Activated T-helper 9 cell treated with anti-CD3 and anti-CD28 coated beads, Interleukin-2, amount 50 U/mL, for 16 hours (primary cell): ENCODE measurements at places on chromosomes 3 and 15.
A peak's percentile ranks its signal among the peaks of the same experiment; 100 is the strongest.

- peak; percentile 40 for DNase-seq
These were observed 31.8 kb upstream of the ZNF774 start for GRCh38 chr15:90320062-90320884.

DNA sequence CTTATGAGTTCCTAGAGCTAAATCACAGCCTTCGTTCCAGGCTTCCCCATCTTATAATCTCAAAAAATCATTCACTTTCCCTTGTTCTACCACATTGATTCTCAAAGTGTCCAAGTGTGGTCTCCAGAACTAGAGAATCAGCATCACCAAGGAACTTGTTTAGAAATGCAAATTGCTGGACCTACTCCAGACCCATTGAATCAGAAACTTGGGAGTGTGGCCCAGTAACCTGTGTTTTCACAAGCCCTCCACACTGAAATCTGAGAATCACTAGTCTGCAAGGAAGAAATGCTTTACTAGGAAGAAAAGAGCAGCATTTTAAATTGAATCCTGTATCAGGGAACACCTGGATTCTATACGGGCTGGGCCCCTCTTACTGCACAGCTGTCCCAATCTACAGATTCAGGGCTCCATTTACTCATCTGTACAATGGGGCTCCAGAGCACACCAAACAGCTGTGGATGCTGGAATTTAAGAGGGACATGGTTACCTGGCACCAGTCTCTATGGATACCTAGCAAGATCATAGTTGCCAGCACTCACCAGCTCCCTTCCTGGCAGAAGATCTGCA, 3.9 kb downstream of the MEGF11 start:
- no peak for DNase-seq

- no peak for DNase-seq
These were observed 6.2 kb downstream of the GRK7 start for GRCh38 chr3:141769221-141769894.

- DNase-seq, result no peak
These were observed 11.9 kb upstream of the FMN1 start for GRCh38 chr15:33206366-33206765.

DNA sequence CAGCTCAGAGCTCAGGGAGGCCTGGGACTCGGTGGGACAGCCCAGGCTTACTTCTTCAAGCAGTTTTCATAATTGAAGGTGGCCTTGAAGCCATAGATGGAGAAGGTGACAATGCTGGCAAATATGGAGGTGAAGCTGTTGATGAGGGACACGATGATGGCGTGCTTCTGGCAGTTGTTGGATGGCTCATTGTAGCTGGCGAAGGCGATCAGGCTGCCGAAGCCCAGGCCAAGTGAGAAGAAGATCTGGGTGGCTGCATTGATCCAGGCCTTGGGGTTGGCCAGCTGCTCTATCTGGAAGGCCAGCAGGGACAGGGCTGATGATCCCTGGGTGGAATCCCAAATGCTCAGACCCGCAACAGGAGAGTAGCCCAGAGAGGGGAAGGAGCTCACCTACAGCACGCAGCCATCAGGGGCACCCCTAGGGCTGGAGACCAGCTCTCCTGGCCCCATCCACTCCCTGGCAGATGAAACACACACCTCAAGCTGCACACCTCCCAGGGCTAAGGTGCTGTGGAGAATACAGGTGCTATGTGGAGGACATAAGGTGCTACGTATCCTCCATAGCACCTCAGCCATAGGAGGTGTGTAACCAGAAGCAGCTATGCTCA, 25.1 kb downstream of the SLC6A20 start:
- DNase-seq, result no peak

- no peak for DNase-seq
These were observed 257.1 kb downstream of the TUSC7 start for GRCh38 chr3:116966649-116967048.

- no peak for DNase-seq
These were observed 115.2 kb downstream of the GABRG3 start for GRCh38 chr15:27086149-27086548.

DNA sequence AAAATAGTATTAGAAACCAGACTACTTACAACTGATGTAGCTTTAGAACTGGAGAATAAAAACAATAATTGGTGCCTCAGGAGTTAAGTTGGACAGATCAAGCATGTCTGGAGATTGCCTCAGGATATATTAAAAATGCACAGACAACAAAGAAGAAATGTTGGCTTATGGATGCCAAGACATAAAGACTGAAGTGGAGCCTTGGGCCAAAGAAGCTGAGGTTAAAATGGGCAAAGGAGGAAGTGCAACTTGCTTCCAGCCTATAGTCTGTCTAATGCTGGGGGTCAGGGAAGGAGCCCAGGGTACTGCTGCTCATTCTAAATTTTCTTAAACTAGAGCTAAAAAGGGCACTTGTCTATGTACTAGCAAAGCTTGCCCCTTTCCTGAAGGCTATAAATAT, 77.5 kb downstream of the ESYT3 start:
- DNase-seq, result no peak

GRCh38 chr3:149895339-149895738, 75.4 kb downstream of the PFN2 start:
- no peak for DNase-seq

DNA sequence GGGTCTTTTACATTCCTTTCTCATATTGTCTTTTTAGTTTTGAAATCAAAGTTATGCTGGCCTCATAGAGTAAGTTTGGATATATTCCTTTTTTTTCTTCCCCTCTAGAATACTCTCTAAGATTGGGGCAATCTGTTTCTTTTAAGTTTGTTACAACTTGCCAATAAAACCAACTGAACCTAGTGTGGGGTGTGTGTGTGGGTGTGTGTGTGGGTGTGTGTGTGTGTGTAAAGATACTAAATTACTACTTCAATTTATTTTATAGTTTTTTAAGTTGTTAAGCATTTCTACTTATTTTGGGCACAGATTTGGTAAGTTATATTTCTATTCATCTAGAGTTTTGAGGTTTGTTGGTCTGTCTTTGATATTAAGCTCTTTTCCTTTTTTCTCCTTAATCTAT, 198.2 kb upstream of the TMC3 start:
- no peak for DNase-seq

GRCh38 chr3:11933529-11933928, 70.7 kb upstream of the SYN2 start:
- DNase-seq, result no peak

DNA sequence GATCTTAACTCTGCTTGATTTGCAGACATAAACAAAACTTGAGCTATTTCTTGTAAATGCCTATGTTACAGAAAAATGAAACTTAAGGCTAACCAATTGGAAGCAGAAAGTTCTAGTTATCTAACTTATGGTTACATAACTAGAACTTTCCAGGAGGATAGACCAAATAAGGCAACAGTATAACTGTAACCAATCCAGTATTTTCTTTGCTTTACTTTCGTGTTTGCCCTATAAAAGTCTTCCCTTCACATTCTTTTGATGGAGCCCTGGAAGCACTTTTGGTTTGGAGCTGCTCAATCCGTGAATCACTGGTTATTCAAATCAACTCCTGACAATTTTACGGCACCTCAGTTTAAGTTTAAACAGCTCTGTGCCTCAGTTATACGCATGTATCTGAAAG, 164.6 kb downstream of the SUCLG2 start:
- DNase-seq, result no peak

- peak; percentile 48 for DNase-seq
These were observed 67.2 kb downstream of the CACNA2D2 start for GRCh38 chr3:50436114-50436674.

GRCh38 chr3:150588027-150588830, 14.9 kb upstream of the SELENOT start:
- DNase-seq, result no peak

DNA sequence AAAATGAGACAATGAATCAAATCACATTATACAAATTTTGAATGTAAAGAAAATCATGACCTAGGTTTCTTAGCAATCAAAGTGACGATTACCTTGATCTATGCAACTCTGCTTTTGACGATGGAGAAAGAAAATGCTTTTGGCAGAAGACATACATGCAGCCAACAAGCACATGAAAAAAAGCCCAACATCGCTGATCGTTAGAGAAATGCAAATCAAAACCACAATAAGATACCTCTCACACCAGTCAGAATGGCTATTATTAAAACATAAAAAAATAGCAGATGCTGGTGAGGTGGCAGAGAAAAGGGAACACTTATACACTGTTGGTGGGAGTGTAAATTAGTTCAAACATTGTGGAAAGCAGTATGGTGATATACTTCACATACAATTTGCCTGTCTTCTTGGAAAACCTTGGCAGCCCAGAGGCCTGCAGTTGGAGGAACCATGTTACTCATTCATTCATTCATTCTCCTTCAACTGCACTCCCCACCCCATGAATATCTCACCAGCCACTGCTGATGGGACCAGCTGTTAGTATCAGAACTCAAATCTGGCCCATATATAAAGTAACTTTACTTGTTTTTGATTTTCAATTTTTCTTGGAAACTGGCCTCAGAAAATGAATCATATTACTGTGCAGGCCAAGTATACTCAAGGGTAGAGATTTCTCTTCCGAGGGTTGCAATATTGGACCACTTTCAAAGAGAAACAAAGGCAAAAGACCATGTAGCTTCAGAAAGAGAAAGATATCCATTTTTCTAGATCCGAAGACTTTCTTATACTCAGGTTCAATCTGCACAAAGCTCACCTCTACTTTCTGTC, 358.6 kb upstream of the ARHGEF26 start:
- DNase-seq, result no peak

GRCh38 chr15:47885920-47886319, 168.6 kb downstream of the SEMA6D start:
- no peak for DNase-seq

GRCh38 chr3:117407317-117407716, 697.7 kb downstream of the TUSC7 start:
- DNase-seq, result no peak

DNA sequence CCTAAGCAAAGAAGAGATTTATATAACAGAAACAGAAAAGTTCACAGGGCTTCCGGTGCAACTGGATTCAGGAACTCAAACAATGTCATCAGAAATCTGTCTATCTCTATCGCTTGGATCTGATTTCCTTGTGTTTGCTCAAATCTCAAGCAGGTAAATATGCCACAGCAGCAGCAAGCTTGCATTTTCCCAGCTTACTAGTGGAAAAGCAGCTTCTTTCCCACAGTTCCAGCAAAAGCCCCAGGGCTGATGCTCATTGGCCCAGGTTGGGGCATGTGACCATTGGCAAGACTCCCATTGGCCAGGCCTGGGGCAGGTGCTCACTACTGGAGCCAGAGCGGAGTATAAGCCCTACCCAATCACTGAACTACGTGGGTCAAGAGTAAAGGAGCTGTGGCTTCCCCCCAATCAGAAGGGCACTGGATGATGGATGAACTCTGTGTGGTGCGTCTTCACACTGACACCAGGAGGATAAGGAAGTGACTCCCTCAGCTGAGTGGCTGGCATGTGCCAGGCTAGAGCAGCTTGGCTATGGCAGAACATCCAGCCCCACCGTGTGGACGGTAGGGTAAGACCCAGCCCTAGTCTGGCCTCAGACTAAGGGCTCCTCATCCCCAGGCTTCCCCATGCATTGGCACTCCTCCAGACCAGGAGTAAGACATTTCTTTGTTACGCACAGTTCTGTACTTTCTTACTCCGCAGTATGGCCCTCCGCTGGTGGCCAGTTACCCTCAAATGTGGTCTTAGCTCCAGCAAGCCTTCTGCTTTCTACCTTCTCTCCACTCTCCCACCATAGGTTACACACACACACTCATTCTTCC, 13.1 kb upstream of the VIPR1 start:
- no peak for DNase-seq

DNA sequence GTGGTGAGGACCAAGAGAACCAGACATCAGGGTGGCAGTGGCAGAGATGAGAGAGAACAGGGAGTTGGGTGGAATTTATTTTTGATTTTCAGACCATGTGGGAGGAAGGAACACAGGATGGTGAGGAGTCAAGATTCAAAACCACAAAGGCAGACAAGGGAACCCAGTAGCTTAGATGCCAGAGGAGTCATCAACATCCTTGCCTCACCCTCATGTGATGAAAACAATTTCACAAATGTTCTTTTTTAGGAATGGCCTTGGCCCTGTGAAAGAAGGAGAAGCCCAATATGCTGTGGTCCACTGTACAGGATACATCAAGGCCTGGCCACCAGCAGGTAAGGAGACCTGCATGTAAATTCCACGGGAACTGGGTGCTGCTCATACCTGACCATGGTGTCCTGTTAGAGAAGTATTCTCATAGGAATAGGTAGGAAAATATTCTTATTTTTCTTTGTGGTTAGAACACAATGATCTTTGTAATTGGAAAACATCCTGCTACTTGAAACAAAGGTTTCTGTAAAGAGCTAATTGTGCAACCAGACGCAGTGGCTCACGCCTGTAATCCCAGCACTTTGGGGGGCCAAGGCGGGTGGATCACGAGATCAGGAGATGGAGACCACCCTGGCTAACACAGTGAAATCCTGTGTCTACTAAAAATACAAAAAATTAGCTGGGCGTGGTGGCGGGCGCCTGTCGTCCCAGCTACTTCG, 110.0 kb downstream of the ARNT2 start:
- DNase-seq, result no peak

DNA sequence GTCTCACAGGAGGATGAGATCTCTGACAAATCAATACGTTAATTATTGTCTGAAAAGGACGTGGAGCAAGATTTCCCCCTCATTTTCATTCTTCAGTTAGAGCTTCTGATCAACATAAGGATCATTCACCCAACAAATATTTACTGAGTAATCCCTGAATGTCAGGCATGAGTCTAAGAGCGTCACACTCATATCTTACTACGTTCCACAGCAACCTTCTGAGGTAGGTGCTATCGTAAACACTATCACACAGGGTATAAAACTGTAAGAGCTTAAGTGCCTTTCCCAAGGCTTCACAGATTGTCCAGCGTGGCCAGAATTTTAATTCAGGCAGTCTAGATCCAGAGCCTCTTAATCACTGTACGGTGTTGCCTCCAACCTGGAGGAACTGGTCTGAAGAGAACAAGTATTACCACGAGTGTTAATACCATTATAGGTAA, 10.6 kb upstream of the TM4SF1 start:
- no peak for DNase-seq

- no peak for DNase-seq
These were observed 657.1 kb downstream of the GRM7 start for GRCh38 chr3:7518026-7518425.

GRCh38 chr3:7504886-7505775, 644.2 kb downstream of the GRM7 start:
- no peak for DNase-seq

DNA sequence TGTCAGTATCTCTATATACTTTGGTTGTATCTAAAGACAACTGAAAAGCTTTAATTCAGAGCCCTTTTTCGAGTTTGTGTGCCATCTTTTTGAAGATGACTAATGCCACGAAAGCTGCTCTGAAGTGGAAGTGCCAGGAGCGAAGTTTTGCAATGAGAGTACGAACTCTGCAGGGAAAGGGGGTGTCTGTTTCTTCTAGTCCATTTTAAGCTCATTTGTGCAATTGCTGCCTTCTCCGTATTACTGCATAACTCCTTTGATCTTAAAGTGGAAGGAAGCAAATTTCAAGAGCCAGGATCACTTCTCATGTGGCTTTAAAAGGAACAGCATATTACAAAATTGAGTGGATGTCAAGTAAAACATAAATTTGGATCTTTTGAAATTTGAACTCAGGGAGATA, 245.3 kb downstream of the FEZF2 start:
- DNase-seq, result no peak

GRCh38 chr3:169497567-169498257, 165.8 kb downstream of the MECOM start:
- DNase-seq, result no peak

- no peak for DNase-seq
These were observed 15.6 kb downstream of the CLDN18 start for GRCh38 chr3:138025553-138025952.

- no peak for DNase-seq
These were observed 83.4 kb downstream of the DCLK3 start for GRCh38 chr3:36680952-36681351.

- no peak for DNase-seq
These were observed 28.8 kb downstream of the KNG1 start for GRCh38 chr3:186746008-186746407.
